AG04450 (cell line): ENCODE measurements at places on chromosomes 11 and 22.

GRCh38 chr22:20408891-20409290 lies 14.9 kb downstream of the ZNF74 start:
- DNase-seq, result no peak

GRCh38 chr11:61973476-61974162 lies 6.2 kb upstream of the FTH1 start:
- no peak for DNase-seq

GRCh38 chr11:8586184-8586583 lies 7.8 kb downstream of the STK33 start:
- no peak for DNase-seq

DNA sequence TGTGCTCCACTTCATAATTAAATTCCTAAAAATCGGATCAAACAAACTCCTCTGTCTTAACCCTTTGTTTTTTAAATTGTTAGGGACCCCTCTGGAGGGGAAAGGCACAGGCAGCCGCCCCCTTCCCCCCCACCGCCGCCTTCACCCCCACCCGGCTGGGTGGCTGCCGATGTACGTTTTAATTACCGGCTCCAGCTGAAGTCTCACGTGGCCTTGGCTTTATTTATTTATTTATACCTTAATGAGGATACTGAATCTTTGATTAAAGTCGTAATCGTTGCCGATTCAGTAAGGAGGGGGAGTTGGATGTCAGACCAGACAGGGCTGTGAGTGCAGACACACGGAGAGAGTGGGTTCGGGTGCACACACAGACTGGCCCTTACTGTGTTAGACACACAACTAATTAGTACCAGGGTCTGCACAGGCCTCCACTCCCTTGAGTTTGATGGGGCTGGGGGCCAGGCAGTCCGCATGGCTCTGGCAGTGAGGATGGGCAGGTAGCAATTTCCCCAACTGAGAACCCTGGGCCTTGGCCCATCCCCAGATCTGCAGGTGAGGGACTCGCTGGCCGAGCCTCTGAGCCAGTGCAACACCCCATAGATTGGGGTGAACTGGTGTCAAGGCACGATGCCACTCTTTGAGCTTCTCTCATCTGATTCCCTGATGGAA lies 51.3 kb upstream of the NNMT start:
- DNase-seq, result no peak

- DNase-seq, result no peak
Measured at GRCh38 chr11:96290031-96290430, 53.0 kb downstream of the MAML2 start.

DNA sequence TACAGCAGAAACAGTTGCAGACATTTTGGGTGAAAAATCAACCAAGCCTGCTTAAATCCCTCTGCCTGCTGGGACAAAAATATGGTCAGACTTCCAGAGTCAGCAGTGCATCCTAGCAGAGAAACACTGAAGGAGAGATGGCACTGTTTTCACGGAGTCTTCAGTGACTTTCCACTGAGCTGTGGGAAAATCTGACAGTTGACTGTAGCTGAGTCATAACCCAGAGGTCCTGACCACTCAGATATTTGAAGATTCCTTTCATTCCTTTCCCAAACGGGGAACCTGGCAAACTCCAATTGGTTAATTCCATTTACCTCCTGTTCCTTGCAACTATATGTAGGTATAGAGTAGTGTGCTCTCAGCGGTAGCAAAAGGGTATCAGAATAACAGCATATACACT lies 20.9 kb upstream of the UPB1 start:
- peak; percentile 71 for DNase-seq

DNA sequence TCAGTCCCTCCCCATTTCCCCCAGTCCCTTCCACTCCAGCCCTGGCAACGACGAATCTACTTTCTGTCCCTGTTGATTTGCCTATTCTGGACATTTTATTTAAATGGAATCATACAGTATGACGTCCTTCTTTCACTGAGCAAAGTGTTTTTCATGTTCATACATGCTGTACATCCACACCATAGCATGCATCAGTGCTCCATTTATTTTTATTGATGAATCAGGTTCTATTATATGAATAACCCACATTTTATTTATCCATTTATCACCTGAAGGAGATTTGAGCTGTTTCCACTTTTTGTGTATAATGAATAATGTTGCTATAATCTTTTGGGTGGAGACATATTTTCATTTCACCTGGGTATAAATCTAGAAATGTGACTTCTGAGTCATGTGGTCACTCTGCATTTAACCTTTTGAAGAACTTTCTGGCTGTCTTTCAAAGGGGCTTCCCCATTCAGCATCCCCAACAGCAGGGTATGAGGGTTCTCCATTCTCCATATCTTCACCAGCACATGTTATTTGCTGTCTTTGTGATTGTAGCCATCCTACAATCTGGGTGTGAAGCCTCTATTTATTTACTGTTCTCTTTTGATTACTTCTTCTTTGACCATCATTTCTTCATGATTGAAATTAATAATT lies 531.7 kb downstream of the ETS1 start:
- DNase-seq, result no peak

GRCh38 chr11:6405052-6405667 lies 13.7 kb downstream of the APBB1 start:
- DNase-seq, result no peak

- DNase-seq, result peak; percentile 90
Measured at GRCh38 chr11:132874638-132875037, 657.7 kb downstream of the OPCML start.

- no peak for DNase-seq
Measured at GRCh38 chr11:33877038-33877437, 14.8 kb downstream of the LMO2 start.

DNA sequence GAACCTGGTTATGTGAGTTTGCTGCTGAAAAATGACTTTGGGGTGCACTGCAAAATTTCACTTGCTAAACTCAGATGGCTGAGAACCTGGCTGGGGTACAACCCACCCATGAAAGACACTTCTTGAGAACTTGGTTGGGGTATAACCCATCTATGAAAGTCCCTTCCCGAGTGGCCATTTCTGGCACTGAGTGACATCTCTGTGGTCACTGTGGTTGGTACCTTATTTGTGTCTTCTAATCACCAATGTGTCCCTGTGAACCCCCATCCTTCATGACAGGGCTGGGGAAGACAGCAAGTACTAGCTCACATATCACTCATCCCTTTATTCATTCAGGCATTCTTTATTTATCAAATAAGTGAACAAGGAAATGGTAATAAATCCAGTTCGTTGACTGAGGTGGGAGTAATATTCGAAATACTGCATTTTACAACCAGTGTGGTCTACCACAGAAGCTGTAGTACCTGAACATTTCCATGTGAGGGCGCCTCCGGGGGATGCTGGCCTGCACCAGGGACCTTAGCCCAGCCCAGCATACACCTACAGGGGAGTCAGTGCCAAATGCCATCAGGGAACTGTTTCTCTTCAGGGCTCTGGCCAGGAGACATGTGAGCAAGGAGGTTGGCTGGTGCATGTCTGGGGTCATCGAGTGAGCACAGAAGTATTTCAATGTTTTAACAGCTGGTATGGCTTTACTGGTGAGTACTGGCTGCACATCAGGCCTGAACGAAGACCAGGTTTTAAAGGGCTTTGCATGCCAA lies 122.1 kb downstream of the CSNK2A3 start:
- DNase-seq, result no peak

GRCh38 chr11:110479108-110480101 lies 49.7 kb downstream of the FDX1 start:
- peak; percentile 37 for DNase-seq

DNA sequence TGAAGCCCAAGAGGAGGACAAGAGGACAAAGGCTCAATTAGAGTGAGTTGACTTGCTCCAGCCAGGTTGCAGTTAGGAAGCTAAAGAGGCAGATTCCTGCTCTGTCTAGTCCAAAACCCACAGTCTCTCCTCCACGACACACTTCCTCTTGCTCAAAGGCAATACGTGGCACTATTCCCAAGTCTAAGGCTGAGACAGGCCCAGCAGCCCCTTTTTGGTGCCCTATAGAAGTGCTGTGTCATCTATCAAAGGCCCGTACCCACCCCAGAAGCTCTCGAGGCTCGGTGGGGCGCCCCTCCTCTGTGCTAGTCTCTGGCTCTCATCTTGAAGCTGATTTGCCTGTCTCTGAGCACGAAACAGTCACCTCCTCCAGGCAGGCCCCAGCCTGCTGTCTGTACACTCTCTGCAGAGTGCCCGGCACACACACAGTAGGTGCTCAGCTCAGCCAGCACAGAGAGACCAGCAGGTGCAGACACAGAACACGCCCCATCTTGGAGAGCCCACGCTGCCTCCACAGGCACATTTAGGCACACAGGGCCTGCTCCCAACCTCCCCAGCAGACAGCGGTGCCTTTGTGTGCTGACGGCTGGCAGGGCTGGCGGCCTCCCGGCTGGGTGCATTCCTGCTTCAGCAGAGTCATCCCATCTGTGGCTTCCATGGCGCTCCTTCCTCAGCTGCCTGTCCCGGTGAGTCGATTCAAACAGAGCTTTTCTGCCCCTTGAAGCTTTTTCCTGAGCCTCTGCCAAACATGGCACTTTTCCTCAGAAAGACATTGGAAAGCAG lies 52.8 kb downstream of the MYH9 start:
- peak; percentile 70 for DNase-seq

DNA sequence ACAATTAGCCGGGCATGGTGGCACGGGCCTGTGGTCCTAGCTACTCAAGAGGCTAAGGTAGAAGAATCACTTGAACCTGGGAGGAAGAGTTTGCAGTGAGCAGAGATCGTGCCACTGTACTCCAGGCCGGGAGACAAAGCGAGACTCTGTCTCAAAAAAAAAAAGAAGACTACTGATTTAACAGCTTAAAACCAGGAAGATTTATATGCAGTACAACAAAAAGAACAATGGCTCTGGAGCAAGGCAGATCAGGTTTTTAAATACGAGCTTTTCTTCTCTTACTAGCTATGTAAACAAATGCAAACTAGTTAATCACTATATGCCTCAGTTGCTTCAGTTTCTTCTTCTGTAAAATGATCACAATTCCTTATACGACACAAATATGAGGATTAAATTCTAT lies 6.9 kb downstream of the FAM168A start:
- DNase-seq, result no peak

DNA sequence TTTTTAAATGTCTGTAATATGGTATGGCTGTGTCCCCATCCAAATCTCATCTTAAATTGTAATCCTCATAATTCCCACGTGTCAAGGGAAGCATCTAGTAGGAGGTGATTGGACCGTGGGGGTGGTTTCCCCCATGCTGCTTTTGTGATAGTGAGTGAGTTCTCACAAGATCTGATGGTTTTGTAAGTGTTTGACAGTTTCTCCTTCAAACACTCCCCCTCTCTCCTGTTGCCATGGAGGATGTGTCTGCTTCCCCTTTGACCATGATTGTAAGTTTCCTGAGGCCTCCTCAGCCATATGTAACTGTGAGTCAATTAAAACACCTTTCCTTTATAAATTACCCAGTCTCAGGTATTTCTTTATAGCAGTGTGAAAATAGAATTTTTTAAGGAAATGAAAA lies 31.1 kb upstream of the CD44 start:
- no peak for DNase-seq

DNA sequence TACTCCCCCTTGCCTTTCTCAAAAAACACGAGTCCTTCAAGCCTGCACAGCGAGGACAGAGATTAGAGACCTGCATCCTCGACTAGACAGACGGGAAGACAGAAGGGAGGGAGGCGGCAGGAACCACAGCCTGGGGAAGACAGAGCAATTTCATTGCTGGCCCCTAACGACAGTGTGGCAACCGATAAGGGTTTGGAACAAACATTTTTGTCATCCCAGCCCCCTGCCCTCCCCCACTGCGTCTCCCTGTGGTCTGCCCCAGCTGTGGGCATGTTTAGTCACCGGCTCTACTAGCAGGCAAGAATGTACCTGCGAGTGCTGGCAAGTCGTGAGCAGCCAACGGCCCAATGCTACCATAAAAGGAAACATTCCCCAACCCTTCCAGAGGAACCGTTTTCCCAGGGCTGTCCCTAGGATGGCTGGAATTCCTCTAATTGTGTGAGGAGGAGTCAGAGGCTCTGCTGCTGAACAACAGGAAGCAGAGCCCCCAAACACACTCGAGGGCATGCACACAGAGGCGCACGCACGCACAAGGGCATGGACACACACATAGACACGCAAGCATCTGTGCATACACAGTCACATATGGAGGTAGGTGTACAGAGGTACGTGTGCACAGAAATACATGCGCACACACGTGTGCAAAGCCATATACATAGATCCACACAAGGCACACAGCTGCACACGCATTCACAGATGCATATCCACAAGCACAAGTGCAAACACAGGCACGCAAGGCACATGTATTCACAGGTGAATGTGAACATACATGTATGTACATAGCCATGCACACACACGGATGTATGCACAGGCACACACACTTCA lies 58.3 kb downstream of the MYH9 start:
- DNase-seq, result peak; percentile 94

DNA sequence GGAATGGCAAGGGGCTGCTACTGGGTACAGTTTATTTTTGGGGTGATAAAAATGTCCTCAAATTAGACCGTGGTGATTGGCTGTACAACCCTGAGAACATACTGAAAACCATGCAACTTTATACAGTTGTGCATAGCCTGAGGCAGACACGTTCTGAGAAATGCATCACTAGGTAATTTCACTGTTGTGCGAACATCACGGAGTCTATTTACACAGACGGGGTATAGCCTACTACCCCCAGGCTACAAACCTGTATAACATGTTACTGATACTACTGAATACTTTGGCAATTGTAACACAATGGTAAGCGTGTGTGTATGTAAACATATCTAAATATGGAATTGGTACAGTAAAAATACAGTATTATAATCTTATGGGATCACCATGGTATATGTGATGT lies 23.6 kb downstream of the NARS2 start:
- DNase-seq, result no peak

- DNase-seq, result peak; percentile 39
Measured at GRCh38 chr11:26297189-26297975, 34.5 kb upstream of the ANO3 start.

DNA sequence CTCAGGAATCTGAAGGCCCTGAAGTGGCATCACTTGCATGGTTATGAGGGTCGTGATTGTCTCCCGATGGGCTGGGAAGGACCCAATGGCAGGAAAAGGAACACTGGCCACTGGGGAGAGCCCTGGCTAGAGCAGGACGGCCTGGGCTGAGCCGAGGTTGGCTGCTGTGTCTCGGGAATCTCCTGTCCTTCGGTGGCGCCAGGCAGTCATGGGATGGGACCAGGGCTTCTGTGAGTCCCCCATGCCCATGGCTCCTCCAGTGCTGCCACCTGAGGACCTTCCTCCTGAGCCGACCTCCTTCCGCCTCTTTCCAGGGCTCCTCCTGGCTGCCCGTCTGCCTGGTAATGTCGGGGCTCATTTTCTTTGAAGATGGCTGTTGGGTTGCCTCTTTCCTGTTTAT lies 1394.0 kb downstream of the BRD1 start:
- DNase-seq, result no peak

GRCh38 chr11:100984668-100985067 lies 144.9 kb downstream of the PGR start:
- DNase-seq, result no peak

- no peak for DNase-seq
Measured at GRCh38 chr11:4983841-4984240, 10.8 kb upstream of the OR51L1 start.

DNA sequence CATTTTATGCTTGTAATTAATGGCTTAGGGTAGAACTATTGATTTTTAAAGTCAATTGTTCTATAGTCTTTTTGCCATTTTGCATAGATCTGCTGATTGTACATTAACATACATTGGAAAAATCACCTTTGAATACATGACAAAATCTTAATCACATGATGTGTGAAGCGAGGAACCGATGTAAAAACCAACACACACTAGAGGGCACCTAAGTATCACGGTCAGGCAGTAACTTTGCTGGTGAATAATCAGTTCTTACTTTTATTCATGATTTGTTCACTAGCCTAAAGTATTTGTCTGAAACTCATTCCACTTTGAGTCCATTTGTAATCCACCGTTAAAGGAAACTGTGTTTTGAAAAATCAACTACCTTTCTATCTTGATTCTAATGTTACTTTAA lies 28.2 kb downstream of the JHY start:
- no peak for DNase-seq

- no peak for DNase-seq
Measured at GRCh38 chr11:102345904-102346303, 1.1 kb upstream of the BIRC2 start.
